Kidney (tissue), 22 donors: ENCODE measurements at places on chromosomes 2 and 18. TPM values are rescaled to one million over a fixed set of nuclear protein-coding genes. Genes with fewer than 3 reads are reported as not detected.
A peak's percentile ranks its signal among the peaks of the same experiment; 100 is the strongest.

Gene MBP
- 15.1 TPM for polyA plus RNA-seq

Gene RGPD3
- polyA plus RNA-seq: 0.41 TPM

Gene SP5
- 1.6 TPM for polyA plus RNA-seq

Gene SLC14A1
- 15.3 TPM for polyA plus RNA-seq

Gene OTX1
- polyA plus RNA-seq: not detected

Gene PLEK
- 2.8 TPM for polyA plus RNA-seq

Gene ACADL
- polyA plus RNA-seq: 15.7 TPM

DNA sequence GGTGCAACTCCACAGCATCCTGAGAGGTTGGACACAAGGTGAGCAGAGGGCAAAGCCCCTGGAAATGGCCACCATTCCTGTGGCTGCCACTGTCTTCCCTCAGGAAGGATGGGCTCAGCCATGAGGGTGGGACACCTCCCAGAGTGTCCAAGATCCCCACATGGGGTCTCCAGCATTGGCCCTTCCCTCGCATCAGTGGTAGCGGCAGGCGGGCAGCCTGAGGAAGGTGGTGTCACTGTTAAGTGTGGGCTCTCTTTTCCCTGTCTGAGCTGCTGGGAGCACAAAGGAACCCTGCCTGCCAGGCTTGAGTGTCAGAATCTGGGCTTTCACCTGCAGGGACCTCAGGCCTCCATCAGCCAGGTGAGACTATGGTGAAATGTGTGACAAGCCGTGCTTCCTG is 47.6 kb downstream of the SP110 start:
- no peak for DNase-seq

GRCh38 chr2:235749121-235749770 is 255.4 kb downstream of the AGAP1 start:
- no peak for DNase-seq

DNA sequence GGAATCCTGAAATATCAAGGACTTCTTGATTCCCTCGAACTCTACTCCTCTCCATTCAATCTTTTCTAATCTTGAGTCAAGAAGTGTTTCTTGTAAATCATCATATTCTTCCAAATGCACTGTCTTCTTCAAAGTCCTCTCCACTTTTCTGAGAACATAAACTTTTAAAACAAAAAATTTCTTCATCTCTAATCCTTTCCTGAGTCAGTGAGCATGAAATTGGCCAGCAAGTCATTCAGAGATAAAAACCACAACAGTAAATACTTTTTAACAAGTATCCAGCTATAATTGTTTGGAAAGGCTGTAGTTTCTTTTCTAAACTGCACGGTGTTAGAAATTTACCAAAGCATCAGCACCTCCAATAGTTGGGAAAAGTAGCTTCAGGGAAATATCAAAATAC is 312.6 kb upstream of the GALNT5 start:
- no peak for DNase-seq

DNA sequence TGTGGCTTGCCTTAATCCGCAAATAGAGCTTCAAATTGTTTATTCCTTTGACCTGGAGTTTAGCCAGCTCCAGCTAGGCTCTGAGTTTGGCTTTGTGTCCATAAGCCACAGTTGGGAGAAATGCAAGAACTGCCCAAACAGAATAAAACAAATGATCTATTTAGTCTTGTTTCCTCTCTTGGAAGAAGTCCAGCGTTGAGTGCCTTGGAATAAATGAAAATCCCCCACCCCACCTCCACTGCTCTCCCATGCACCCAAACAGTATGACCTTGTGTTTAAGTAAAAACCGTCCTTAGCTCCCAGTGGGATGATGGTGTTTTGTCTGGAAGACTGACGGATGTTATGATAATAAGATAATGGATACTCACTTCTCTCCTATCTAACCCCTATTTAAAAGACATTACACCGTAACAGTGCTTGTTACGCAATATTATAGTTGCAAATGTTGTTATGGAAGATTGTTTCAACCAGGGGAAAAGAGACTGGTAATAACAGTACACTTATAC is 3.2 kb upstream of the SERPINE2 start:
- no peak for DNase-seq

DNA sequence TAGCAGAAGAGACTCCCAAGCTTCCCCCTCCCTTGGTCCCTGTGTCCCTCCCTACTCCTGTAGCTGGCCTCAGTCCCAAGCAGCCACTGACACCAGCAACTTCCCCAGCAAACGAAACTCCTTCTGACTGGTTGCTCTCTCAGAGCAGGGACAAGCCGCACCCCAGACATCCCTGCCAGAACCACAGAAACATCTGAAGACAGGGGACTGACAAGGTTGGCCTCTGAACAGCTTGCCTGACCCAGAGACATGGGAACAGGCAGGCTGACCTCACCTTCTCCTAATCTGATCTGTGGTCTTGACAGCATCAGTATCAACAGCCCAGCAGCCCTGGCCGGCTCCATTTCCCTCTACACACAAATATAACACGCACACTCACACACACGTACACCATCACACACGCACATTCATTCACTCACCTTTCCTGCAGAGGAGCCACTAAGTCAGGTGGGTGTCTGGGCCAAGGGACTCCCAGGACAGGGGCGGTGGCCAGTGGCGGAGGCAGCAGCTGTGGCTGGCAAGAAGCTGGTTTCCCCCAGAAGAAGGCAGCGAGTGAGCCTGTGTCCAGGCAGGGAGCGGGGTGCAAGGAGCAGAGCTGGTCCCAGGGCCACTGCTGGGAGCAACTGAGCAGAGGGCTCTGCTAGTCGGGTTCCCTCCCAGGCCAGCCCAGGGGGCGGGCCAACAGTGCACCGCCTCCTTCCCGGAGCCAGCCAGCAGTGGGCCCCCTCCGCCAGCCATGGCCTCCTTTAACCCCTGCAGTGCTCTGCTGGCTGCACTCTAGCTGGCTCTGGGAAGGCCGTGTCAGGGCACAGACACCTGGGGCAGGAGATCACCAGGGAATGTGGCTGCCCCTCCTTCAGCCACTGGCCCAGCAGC is 59.1 kb downstream of the TNS1 start:
- peak; percentile 89 for DNase-seq

- peak; percentile 23 for DNase-seq
These were observed 784 bp downstream of the WDR33 start for GRCh38 chr2:127810156-127810618.

DNA sequence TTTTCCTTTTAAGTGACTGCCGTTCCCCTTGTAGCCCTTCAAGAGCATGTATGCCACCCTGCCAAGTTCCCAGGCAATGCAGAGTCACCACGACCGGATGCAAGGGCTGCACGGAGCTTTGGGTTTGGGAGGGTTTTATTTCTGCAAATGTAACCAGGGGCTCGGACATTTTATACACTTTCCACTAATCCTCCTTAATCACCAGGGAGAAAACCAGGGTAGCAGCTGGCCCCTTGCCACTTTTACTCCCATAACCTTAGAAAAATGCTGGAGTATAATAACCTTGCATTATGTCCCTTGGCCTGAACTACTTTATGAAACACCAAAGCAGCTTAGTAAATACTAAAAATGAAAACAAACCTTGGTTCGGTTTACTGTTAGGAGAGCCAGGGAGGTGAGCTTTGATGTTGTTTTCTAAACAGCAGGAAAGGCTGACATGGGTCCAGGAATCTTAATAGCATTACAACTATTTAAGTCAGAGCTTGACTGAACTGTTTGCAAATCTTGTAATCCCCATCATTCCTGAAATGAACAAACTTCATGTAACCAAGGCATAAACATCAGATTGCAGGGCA is 152.8 kb upstream of the RIOK3 start:
- no peak for DNase-seq

- DNase-seq: no peak
These were observed 529.1 kb downstream of the ZNF804A start for GRCh38 chr2:185127412-185127811.

DNA sequence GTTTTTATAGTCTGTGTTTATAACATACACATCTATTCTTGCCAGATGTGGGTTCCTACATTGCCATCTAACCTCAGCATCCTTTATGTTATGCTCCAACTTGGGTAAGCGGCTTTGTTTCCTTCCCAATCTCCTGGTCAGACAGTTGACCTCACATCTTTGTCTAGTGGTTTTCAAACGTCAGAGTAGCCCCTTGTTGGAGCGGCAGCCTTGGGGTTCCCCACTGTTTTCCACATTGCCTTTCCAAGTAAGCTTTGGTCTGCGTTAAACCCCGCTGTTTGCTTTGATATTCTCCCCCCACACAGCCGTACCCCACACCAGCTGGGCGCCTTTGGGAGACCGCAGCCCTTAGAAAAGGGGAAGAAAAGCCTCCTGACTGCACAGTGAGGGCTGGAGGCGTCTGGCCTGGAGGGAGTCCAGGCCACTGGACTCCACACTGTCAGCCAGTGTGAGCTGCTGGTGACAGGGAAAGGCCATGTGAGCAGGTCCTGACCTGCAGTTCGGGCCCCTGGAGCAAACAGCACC is 83.3 kb downstream of the MALT1 start:
- no peak for DNase-seq

DNA sequence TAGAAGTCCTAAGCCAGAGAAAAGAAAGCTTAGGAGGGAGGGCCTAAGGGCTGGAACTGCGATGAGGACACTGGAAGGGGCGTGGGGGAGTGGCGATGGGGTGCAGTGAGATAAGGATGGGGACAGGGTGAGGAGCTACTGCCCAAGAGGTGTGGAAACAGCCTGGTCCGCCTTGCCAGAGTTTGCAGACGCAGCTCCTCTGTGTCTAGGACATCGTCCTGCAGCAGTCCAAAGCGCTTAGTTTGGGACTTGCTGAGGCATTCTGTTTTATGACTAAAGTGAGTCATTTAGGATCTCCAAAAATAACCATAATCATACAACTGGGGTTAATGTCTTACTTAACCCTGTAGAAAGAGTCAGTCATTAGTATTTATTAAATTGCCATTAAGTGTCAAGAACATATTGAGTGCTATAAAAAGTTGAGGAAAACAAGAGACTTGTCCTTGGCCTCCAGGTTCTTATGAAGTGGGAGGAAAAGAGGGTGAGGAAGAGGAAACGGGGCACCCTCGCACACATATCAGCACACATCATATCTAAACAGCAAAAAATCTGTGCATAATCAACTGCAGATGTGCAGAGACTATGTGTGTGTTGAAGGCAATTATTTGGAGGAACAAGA is 74.8 kb downstream of the CDK15 start:
- no peak for DNase-seq

DNA sequence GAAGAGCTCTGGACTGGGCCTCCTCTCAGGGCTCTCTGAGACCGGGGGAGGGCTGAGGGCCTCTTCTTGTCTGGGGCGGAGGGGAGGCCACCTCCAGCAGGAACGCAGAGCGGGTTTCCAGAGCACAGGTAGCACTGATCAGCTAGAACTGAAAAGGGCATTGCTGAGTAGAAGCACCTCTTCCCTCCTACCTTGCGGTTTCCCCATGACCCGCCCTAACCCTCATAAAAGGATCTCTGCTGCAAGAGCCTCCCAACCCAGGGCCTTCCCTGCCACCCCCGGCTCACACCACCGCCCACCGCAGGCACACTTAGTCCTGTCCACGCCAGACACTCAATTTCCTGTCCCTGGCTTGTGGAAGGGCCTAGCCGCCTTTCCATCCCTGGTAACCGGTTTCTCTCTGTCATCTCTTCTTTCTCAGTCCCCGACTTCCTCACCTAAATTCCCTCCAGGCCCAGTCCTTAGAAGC is 966 bp downstream of the ADCY3 start:
- no peak for DNase-seq

DNA sequence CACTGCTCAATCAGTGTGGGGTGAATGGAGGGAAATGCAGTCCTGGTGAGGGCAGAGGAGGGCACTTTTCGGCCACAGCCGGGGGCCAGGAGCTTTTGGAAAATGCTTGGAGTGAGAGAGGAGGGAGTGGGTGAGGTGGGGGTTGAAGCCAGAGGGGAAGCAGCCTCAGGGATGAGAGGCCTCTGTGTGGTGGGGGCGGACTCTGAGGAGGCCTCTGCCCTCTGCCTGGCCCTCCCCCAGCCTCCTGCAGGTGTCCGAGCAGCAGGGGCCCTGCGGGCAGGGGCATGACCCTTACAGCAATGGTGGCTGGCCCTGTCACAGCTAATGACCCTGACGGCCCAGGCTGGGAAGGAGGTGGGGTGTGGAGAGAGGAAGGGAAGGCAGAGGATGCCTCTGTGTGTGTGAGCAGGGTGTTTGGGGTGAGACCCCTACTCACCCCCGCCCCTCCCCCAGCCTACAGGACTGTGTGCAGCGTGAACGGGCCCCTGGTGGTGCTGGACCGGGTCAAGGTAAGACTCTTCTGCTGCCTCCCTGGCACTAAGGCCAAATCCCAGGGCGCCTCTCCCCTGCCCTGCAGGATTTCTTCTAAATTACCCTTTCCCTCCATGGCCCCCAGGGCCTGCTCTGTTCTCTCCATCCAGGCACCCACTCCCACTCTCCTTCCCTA is 7.6 kb downstream of the ATP6V1B1 start:
- DNase-seq: no peak

GRCh38 chr2:150612957-150613710 is 125.7 kb upstream of the RND3 start:
- DNase-seq: no peak

- DNase-seq: no peak
These were observed 49.4 kb upstream of the FAHD2A start for GRCh38 chr2:95353055-95353575.

- DNase-seq: no peak
These were observed 108.7 kb downstream of the MAP3K20 start for GRCh38 chr2:173184031-173185004.

DNA sequence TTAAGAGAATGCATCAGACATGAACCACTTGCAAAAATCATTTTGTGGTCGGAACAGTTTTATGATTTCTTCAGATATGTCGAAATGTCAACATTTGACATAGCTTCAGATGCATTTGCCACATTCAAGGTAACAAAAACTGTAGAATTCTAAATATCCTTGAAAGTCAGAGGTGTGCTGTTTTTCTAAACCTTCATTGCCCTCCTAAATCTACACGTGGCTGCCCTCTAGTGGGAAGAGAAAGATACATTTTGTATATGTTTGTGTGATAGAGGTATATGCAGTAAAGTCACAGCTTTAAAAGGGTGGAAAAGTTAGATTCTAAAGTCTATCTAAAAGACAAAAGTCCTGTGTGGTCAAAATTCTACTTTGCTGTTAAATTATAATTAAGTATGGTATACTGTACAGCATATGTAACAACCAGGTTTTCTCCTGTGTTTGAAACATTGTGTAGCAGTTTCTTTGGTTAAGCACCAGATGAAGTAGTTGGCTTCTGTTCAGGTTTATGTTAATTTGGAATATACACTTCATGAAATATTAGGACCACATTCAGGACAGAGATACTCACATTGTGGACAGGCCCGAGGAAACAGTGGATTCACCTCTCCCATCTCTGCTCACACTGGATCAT is 65.9 kb upstream of the ITM2C start:
- DNase-seq: peak; percentile 80

DNA sequence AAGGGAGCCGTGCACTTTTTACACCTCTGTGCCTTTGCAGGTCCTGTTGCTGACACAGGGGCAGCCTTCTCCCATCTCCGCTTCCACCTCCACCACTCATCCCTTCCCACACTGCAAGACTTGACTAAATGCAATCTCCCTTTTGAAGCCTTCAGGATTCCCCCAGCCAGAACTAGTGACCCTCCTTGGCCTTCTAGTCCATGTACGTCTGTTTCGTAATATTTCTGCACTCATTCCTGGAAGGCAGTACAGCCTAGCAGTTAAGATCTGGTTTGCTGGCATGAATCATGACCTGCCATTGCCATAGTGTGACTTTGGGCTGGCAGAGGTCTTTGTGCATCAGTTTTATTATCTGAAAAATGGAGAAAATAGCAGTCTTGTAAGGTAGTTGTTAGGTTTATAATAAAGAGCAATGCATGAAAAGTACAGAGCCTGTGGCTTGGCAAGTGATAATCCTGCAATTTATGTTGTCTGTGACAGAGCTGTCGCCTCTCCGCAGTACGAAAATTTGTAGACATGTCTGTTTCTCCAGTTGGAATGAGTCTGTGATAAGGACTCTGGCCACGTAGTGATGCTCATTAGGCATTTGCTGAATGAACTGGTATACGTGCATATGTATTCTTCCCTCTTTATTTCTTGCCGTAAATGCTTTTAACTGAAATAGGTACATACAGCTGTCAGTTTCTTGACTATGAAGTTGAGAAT is 36.7 kb downstream of the NCK2 start:
- DNase-seq: no peak
